Memory B cell (primary cell): ENCODE measurements at places on chromosomes 7 and 10.
A peak's percentile ranks its signal among the peaks of the same experiment; 100 is the strongest.

- no peak overlapping the region for H3K4me3 ChIP-seq
- no peaks in the 10 kb centered on the region for H3K27me3 ChIP-seq
- no peak for DNase-seq
- H3K27ac ChIP-seq = no peak overlapping the region
- no peaks in the 10 kb centered on the region for H3K36me3 ChIP-seq
These were observed 224.1 kb downstream of the SLC25A13 start for GRCh38 chr7:96097835-96098234.

GRCh38 chr10:126803394-126803793 is 101.8 kb upstream of the DOCK1 start:
- no peak overlapping the region for H3K4me3 ChIP-seq
- no peak for DNase-seq
- no peaks in the 10 kb centered on the region for H3K4me1 ChIP-seq
- no peak overlapping the region for H3K27ac ChIP-seq

GRCh38 chr7:135508883-135509588 is 866 bp downstream of the CNOT4 start:
- peaks cover 4% of the 10 kb centered on the region for H3K4me1 ChIP-seq
- peak; percentile 9 for DNase-seq
- H3K4me3 ChIP-seq = no peak overlapping the region
- no peaks in the 10 kb centered on the region for H3K36me3 ChIP-seq
- no peak overlapping the region for H3K27ac ChIP-seq

- H3K27me3 ChIP-seq = no peaks in the 10 kb centered on the region
- DNase-seq = no peak
- no peaks in the 10 kb centered on the region for H3K36me3 ChIP-seq
- H3K27ac ChIP-seq = no peak overlapping the region
These were observed 452.8 kb upstream of the POT1 start for GRCh38 chr7:125382401-125382800.

GRCh38 chr10:8428654-8429053 is 374.2 kb downstream of the GATA3 start:
- no peak overlapping the region for H3K27ac ChIP-seq
- no peaks in the 10 kb centered on the region for H3K27me3 ChIP-seq
- no peak for DNase-seq
- H3K4me1 ChIP-seq = no peaks in the 10 kb centered on the region
- no peaks in the 10 kb centered on the region for H3K36me3 ChIP-seq

GRCh38 chr10:104589431-104589830 is 51.7 kb upstream of the SORCS3 start:
- H3K27me3 ChIP-seq = peaks cover 4% of the 10 kb centered on the region
- no peak overlapping the region for H3K27ac ChIP-seq
- no peak overlapping the region for H3K4me3 ChIP-seq

GRCh38 chr7:128790315-128791041 is 1.3 kb upstream of the CCDC136 start:
- H3K27me3 ChIP-seq = no peaks in the 10 kb centered on the region
- peak overlapping the region; percentile 86 for H3K4me3 ChIP-seq
- H3K36me3 ChIP-seq = no peaks in the 10 kb centered on the region
- peak overlapping the region; percentile 37 for H3K27ac ChIP-seq

DNA sequence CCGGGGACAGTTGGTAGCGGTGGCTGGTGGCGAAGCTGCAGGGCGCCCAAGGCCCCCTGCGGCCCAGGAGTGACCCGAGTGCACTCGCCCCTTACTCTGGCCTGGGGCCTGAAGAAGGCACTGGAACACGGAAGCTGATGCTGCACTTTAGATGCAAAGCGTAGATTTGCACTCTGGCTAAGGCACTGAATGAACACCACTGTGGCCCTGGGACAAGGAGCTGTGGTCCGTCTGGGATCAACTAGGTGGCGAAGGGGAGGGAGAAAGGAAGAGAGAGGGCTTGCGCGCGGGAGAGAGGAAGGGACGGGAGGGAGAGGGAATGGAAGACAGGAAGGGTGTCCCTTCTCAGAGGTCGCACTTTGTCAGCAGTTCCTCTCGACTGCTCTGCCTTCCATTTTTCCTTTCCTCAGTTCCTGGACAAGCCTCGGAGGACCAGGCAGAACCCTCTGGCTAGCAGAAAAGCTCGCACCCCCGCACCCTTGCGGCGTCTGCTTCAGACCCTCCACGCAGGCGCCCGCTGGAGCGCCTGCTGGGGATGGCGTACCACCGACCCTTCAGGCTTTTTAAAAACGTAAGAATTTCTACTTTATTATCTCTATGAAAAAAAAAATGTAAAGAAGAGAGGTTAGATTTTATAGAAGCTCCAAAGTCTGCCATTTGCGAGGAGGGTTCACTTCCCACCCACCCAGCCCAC is 1.2 kb downstream of the FERD3L start:
- no peak overlapping the region for H3K4me3 ChIP-seq
- no peak overlapping the region for H3K27ac ChIP-seq
- H3K36me3 ChIP-seq = peaks cover 1% of the 10 kb centered on the region
- DNase-seq = no peak

DNA sequence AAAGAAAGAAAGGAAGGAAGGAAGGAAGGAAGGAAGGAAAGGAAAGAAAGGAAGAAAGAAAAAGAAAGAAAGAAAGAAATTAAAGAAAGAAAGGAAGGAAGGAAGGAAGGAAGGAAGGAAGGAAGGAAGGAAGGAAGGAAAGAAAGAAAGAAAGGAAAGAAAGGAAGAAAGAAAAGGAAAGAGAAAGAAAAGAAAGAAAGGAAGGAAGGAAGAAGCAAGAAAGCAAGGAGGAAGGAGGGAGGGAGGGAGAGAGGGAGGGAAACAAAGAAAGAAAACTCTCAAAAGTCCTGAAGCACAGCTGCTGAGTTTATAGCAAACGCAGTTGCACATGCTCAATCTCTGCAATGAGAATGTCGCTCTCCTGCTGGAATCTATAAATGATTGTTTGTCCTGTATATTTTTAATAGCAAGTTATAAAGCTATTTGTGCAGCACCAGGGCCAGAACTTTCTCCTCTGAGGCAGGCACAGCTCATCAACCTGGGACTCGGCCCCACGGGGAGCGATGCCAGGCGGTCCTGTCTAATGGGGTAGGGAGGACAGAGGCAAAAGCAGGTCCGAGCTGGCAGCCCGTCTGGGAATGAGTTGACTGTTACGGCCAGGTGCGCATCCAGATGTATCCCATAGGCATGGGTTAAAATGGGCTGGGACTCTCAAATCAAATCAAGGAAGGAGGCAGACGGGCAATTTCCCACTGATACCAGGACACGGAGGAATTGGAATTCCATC is 118.0 kb upstream of the PFKP start:
- no peaks in the 10 kb centered on the region for H3K36me3 ChIP-seq
- no peak overlapping the region for H3K27ac ChIP-seq

DNA sequence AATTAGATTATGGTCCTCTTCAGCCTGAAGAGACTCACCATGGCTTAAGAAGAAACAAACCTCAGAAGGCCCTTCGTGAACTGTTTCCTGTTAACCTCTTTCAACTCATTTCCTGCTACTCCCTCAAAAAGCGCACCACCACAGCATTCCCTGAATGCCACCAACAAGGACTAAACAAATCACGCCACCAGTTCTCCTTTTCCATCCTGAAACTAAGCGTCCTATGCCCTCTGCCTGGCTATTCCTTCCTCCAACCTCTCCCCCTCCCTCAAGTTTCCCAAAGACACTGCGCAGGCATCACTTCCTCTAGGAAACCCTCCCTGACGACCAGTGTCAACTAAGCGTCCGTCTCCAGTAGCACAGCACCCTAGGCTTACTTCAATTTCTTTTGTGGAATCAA is 12.0 kb downstream of the YWHAG start:
- H3K4me1 ChIP-seq = peaks cover 43% of the 10 kb centered on the region
- no peak for DNase-seq
- H3K27me3 ChIP-seq = no peaks in the 10 kb centered on the region

- no peaks in the 10 kb centered on the region for H3K4me1 ChIP-seq
- no peak for DNase-seq
- H3K36me3 ChIP-seq = no peaks in the 10 kb centered on the region
- no peak overlapping the region for H3K4me3 ChIP-seq
These were observed 364.7 kb upstream of the NFE2L3 start for GRCh38 chr7:25787336-25787735.

DNA sequence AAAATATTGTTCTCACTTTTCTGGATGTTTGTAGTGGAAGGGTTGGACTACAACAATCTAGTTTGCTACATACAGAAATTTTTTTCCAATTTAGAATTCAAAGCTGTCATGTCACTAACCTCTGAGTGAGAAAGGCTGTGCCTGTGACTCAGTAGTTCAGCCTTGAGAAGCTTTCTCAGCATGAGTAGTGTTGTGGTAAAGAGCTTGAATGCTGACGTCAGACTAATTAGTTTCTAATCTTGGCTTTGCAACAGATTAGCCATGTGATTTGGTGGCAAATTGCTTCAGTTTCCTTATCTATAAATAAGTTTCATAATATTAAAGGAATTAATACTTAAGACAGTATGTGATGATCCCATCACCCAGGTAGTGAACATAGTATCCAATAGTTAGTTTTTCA is 83.8 kb downstream of the ABCA13 start:
- no peaks in the 10 kb centered on the region for H3K36me3 ChIP-seq
- DNase-seq = no peak
- H3K27me3 ChIP-seq = peaks cover 3% of the 10 kb centered on the region
- H3K27ac ChIP-seq = no peak overlapping the region
- H3K4me1 ChIP-seq = peaks cover 2% of the 10 kb centered on the region

DNA sequence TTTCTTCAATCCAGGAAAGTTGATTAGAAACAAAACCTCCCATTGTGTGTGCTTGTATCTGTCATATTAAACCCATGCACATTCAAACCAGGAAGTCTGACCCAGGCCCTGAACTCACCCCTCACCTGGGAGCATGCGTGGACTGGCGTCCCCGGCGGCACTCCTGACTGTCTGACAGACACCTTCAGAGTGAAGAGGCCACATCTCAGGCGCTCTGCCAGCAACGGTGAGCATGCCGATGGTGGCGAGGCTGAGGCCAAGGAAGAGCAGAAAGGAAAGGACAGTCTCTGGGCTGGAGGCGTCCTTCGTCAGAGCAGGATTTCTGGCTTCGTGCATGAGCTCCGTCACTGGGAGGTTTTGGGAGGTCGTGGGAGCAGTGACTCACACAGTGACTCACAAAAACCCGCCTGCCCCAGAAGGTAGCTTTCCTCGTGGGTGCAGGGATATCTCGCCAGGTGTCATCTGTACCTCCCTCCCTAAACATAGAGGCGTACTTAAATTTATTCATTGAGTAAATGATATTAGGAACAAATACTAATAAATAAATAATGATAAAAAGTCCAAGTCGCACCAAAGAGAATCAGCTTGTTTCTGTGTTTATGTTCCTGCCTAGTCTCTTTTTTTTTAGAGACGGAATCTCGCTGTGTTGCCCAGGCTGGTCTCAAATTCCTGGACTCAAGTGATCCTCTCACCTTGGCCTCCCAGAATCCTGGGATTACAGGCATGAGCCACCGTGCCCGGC is 13.5 kb downstream of the IQCE start:
- H3K4me3 ChIP-seq = no peak overlapping the region
- H3K4me1 ChIP-seq = peaks cover 3% of the 10 kb centered on the region
- DNase-seq = no peak
- no peaks in the 10 kb centered on the region for H3K27me3 ChIP-seq
- peaks cover 4% of the 10 kb centered on the region for H3K36me3 ChIP-seq

- H3K36me3 ChIP-seq = no peaks in the 10 kb centered on the region
- no peaks in the 10 kb centered on the region for H3K4me1 ChIP-seq
- H3K27me3 ChIP-seq = peaks cover 4% of the 10 kb centered on the region
- H3K27ac ChIP-seq = no peak overlapping the region
- DNase-seq = no peak
- no peak overlapping the region for H3K4me3 ChIP-seq
These were observed 13.1 kb upstream of the GOT1 start for GRCh38 chr10:99443500-99443899.

- no peaks in the 10 kb centered on the region for H3K36me3 ChIP-seq
- no peak overlapping the region for H3K27ac ChIP-seq
- no peak for DNase-seq
- H3K4me3 ChIP-seq = peak overlapping the region; percentile 1
- no peaks in the 10 kb centered on the region for H3K4me1 ChIP-seq
These were observed 19.2 kb downstream of the KCP start for GRCh38 chr7:128891110-128891941.

- no peaks in the 10 kb centered on the region for H3K36me3 ChIP-seq
- H3K27ac ChIP-seq = no peak overlapping the region
- no peak for DNase-seq
- no peak overlapping the region for H3K4me3 ChIP-seq
- H3K4me1 ChIP-seq = peaks cover 11% of the 10 kb centered on the region
- H3K27me3 ChIP-seq = peaks cover 2% of the 10 kb centered on the region
These were observed 3.3 kb downstream of the MYOF start for GRCh38 chr10:93478873-93479272.

GRCh38 chr10:17431871-17432311 is 22.5 kb downstream of the ST8SIA6 start:
- peaks cover 2% of the 10 kb centered on the region for H3K36me3 ChIP-seq
- no peak overlapping the region for H3K27ac ChIP-seq
- peaks cover 22% of the 10 kb centered on the region for H3K4me1 ChIP-seq
- no peak overlapping the region for H3K4me3 ChIP-seq
- no peak for DNase-seq

DNA sequence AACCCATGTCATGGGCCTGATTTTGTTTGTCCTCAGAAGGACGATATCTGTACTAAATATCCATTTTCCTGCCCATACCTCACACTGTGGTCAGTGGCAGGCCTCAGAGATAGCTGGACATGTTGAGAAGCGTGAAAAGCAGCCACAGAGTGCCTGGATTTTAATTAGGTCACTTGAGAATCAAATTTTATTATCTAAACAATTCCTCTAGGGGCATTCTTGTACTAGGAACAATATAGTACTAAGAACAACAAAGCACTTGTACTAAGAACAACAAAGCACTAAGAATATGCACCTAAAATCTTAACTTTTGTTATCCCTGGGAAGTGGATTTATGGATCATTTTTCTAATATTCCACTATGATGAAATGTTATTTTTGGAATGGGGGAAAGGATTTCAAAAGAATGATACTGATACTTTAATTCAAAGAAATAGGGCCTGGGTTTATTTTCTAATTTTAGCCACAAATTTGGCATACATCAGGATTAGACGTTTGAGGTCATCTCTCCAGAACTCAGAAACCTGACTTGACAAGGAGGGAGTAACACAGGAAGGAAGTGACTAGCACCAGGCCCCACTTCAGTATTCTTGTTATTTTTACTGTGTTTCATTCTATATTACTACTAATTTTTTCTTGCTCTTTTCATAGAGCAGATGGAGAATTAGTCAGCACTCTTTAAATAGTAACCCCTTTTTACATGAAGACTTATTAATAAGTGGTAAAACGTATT is 112.2 kb downstream of the EXOC4 start:
- H3K4me3 ChIP-seq = no peak overlapping the region
- H3K36me3 ChIP-seq = peaks cover 30% of the 10 kb centered on the region
- H3K27me3 ChIP-seq = no peaks in the 10 kb centered on the region
- no peak overlapping the region for H3K27ac ChIP-seq

GRCh38 chr7:142629588-142630260 is 119.5 kb upstream of the PRSS1 start:
- peaks cover 15% of the 10 kb centered on the region for H3K27me3 ChIP-seq
- H3K4me1 ChIP-seq = peaks cover 9% of the 10 kb centered on the region
- peaks cover 1% of the 10 kb centered on the region for H3K36me3 ChIP-seq
- H3K4me3 ChIP-seq = no peak overlapping the region
- no peak overlapping the region for H3K27ac ChIP-seq

DNA sequence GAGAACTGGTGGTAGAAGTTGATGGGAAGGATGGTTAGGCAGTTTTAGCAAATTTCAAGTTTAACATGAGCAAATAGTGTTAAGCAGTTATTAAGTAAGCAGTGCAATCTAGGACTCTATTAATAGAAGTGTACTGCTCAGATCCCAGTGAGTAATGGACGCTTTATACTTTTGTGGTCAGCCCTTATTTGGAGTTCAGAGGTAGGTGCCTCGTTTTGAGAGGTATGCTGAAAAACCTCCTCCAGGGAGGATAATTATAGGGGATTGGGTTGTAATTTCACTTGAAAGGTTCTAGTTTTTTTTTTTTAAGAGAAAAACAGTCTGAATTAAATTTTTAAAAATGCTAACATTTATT is 33.5 kb upstream of the CCDC7 start:
- no peak for DNase-seq
- peaks cover 3% of the 10 kb centered on the region for H3K36me3 ChIP-seq
- peaks cover 8% of the 10 kb centered on the region for H3K27me3 ChIP-seq
